ENCODE measurements at places on chromosomes 3 and 15. TPM values are rescaled to one million over a fixed set of nuclear protein-coding genes. Genes with fewer than 3 reads are reported as not detected.

DNA sequence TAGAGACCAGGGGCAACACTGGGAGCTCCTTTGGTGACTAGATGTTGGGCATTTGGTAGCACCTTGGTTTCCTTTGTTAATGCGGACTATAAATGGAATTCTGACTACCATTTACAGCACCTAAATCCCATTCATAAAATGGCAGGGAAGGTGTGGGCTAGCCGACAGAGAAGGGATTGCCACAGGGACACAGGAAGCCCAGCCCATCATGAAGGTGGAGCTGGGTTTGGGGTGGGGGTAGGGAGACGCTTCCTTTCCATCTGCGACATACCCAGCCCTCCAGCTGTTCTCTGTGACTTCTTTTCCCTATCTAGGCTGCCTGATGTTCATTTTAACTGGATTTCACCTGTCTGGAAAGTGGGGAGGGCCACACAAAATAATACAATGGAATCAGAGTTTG, 21.0 kb downstream of the ABHD2 start:
- no peak for DNase-seq
- H3K27ac ChIP-seq: peak overlapping the region; percentile 71
- H3K4me1 ChIP-seq: peaks cover 65% of the 10 kb centered on the region

- no peaks in the 10 kb centered on the region for H3K36me3 ChIP-seq
- no peak for DNase-seq
- peaks cover 32% of the 10 kb centered on the region for H3K4me1 ChIP-seq
- H3K4me3 ChIP-seq: no peak overlapping the region
- H3K27me3 ChIP-seq: no peaks in the 10 kb centered on the region
- H3K27ac ChIP-seq: peak overlapping the region; percentile 95
Measured at GRCh38 chr15:64581408-64581761, 121.0 kb downstream of the ZNF609 start.

DNA sequence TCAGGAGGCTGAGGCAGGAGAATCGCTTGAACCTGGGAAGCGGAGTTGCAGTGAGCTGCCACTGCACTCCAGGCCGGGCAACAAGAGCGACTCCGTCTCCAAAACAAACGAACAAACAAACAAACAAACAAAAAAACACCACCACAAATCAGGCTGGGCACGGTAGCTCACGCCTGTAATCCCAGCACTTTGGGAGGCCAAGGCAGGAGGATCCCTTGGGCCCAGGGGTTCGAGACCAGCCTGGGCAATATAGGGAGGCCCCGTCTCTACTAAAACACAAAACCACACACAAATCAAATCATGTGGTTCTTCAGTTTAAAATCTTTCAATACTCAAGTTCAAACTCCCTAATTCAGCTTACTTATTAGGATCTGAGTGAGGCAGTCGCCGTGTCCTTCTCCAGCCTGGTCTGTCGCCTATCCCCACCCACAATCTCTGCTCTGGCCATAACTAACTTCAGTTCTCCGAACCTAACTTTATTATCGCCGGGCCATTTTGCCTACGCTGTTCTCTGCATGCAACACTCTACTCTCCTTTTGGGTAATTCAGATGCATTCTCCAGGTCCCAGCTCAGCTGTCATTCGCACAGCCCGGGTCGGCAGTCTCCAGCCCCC, 660 bp upstream of the RTF1 start:
- H3K27ac ChIP-seq: peak overlapping the region; percentile 89
- no peaks in the 10 kb centered on the region for H3K27me3 ChIP-seq
- no peak for DNase-seq

DNA sequence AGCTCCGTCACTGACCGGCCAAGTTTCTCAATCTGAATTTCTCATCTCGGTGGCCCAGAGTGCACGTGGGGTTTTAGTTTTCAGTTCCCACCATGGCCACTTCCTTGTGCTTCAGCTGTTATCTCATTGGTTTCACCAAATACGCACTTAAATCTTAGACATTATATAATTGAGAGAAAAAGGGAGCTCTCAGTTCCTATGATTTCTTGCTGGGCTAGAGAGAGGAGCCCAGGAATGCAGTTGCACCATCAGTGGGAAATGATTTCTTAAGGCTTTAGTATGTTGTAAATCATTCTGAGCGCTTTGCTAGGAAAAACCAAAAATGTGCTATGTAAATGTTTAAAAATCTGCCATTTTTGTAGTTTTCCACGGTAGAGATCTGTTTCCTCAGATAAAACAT, 53.2 kb downstream of the OXNAD1 start:
- H3K27ac ChIP-seq: no peak overlapping the region
- DNase-seq: no peak
- H3K36me3 ChIP-seq: peaks cover 16% of the 10 kb centered on the region
- H3K27me3 ChIP-seq: no peaks in the 10 kb centered on the region

GRCh38 chr3:33131331-33132018, 17.7 kb downstream of the CRTAP start:
- peaks cover 23% of the 10 kb centered on the region for H3K36me3 ChIP-seq
- no peaks in the 10 kb centered on the region for H3K4me1 ChIP-seq
- peak; percentile 86 for DNase-seq
- no peaks in the 10 kb centered on the region for H3K27me3 ChIP-seq
- no peak overlapping the region for H3K4me3 ChIP-seq

GRCh38 chr15:90402223-90402622, 14.2 kb downstream of the IQGAP1 start:
- peaks cover 30% of the 10 kb centered on the region for H3K4me1 ChIP-seq
- DNase-seq: peak; percentile 87
- no peaks in the 10 kb centered on the region for H3K36me3 ChIP-seq
- no peaks in the 10 kb centered on the region for H3K27me3 ChIP-seq
- H3K27ac ChIP-seq: peak overlapping the region; percentile 92

DNA sequence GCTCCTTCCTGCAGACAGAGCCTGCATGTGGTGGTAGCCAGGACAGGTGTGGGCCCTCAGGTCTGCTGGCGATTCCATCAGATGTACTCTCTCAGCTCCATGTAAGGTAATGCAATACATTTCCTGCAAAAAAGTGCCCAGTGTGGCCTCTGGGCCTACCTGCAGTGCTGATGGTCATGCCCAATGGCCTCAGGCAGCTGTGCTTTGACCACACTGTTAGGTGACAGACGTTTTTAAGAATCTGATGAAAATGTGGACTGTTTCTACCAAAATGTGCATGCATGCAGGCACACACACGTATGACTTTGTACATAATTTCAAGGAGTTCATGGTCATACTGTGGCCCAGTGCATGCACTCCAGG, 152.9 kb downstream of the RAB11A start:
- H3K4me1 ChIP-seq: peaks cover 6% of the 10 kb centered on the region
- no peaks in the 10 kb centered on the region for H3K36me3 ChIP-seq
- no peaks in the 10 kb centered on the region for H3K27me3 ChIP-seq
- no peak overlapping the region for H3K27ac ChIP-seq
- no peak for DNase-seq

DNA sequence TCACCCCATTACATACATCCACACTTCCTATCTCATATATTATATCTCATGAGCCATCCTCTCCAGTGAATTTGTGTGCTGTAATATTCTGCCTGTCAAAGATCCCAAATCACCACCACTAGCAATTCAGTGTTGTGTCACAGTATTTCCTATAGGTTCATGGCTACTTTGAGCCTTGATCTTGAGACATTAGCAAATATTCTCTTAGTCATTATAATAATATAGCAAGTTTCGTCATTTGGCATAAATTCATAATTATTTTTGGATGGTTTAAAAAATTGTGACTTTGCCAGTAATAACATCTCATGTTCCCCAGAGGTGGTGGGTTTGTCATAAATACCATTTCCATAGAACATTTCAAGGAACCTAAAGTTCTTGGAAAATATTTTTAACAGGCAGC, 47.7 kb downstream of the CMSS1 start:
- H3K27me3 ChIP-seq: no peaks in the 10 kb centered on the region
- H3K36me3 ChIP-seq: no peaks in the 10 kb centered on the region

GRCh38 chr15:32941823-32942222, 224.0 kb downstream of the GREM1 start:
- H3K36me3 ChIP-seq: no peaks in the 10 kb centered on the region
- DNase-seq: peak; percentile 37
- no peak overlapping the region for H3K4me3 ChIP-seq
- no peaks in the 10 kb centered on the region for H3K27me3 ChIP-seq
- peak overlapping the region; percentile 16 for H3K27ac ChIP-seq

GRCh38 chr3:46711305-46711704, 6.4 kb downstream of the PRSS50 start:
- H3K4me3 ChIP-seq: no peak overlapping the region
- no peaks in the 10 kb centered on the region for H3K27me3 ChIP-seq
- no peaks in the 10 kb centered on the region for H3K36me3 ChIP-seq
- no peak overlapping the region for H3K27ac ChIP-seq

- peaks cover 6% of the 10 kb centered on the region for H3K4me1 ChIP-seq
- no peaks in the 10 kb centered on the region for H3K27me3 ChIP-seq
- DNase-seq: no peak
- H3K36me3 ChIP-seq: no peaks in the 10 kb centered on the region
- H3K4me3 ChIP-seq: no peak overlapping the region
- H3K27ac ChIP-seq: no peak overlapping the region
Measured at GRCh38 chr3:150074277-150074676, 103.6 kb upstream of the PFN2 start.

Gene SKOR1
- 1.1 TPM for total RNA-seq

Gene SPSB4
- total RNA-seq: 82.2 TPM

Gene GALNT15
- total RNA-seq: 0.18 TPM

Gene PPARG
- total RNA-seq: 0.32 TPM

Gene CPB1
- not detected for total RNA-seq

Gene DOCK3
- 1.3 TPM for total RNA-seq

Gene COL7A1
- 76.6 TPM for total RNA-seq

Gene HIGD2B
- total RNA-seq: not detected

Gene MCTP2
- total RNA-seq: 0.83 TPM

All from cardiac muscle cell (in vitro differentiated cells and primary cell).